ENCODE measurements at places on chromosomes 11 and 22. TPM values are rescaled to one million over a fixed set of nuclear protein-coding genes. Genes with fewer than 3 reads are reported as not detected.

- H3K27ac ChIP-seq = no peak overlapping the region
- peaks cover 5% of the 10 kb centered on the region for H3K27me3 ChIP-seq
- H3K4me1 ChIP-seq = no peaks in the 10 kb centered on the region
- no peak for DNase-seq
- no peak overlapping the region for H3K4me3 ChIP-seq
- H3K36me3 ChIP-seq = no peaks in the 10 kb centered on the region
Observed at GRCh38 chr11:77512092-77512491, 38.2 kb upstream of the PAK1 start.

Gene LRRC56
- 2.0 TPM for total RNA-seq

Gene DBX1
- total RNA-seq = not detected

Gene SEPTIN5
- not detected for total RNA-seq

- H3K4me1 ChIP-seq = peaks cover 32% of the 10 kb centered on the region
- DNase-seq = peak; percentile 66
- no peaks in the 10 kb centered on the region for H3K36me3 ChIP-seq
- peaks cover 77% of the 10 kb centered on the region for H3K27me3 ChIP-seq
- peak overlapping the region; percentile 53 for H3K4me3 ChIP-seq
- peak overlapping the region; percentile 21 for H3K27ac ChIP-seq
Observed at GRCh38 chr11:14974515-14975251, 2.5 kb upstream of the CALCA start.

Gene TIMP3
- not detected for total RNA-seq

Gene C11orf16
- not detected for total RNA-seq

DNA sequence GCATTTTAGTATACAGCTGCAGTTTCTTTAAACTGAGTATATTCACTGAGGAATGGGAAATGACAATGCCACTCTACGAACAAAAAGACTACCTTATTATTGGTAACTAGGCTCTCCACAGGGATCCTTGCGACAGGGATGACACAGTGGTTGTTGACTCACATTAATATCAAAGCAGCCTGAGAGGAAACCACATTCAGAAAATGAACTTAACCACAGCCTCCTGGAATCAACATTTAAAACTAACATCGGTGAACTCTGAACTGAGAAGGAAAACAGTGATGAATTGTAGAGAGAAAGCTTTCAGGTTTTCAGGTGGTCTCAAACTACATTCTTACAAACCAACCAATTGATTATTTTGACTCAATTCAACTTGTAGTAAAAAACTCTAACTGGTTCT, 90.3 kb upstream of the MTMR2 start:
- H3K27me3 ChIP-seq = no peaks in the 10 kb centered on the region
- H3K36me3 ChIP-seq = peaks cover 5% of the 10 kb centered on the region
- peak; percentile 65 for DNase-seq
- H3K4me1 ChIP-seq = peaks cover 59% of the 10 kb centered on the region
- H3K4me3 ChIP-seq = peak overlapping the region; percentile 42

Gene APOA5
- not detected for total RNA-seq

- peak; percentile 23 for DNase-seq
- H3K27me3 ChIP-seq = no peaks in the 10 kb centered on the region
- no peak overlapping the region for H3K4me3 ChIP-seq
- no peaks in the 10 kb centered on the region for H3K36me3 ChIP-seq
- no peak overlapping the region for H3K27ac ChIP-seq
- H3K4me1 ChIP-seq = no peaks in the 10 kb centered on the region
Observed at GRCh38 chr11:62054484-62055121, 69.2 kb upstream of the INCENP start.

GRCh38 chr11:66313321-66314185, 3.3 kb downstream of the CD248 start:
- peak overlapping the region; percentile 87 for H3K4me3 ChIP-seq
- peaks cover under 1% of the 10 kb centered on the region for H3K36me3 ChIP-seq
- H3K27me3 ChIP-seq = no peaks in the 10 kb centered on the region
- peak overlapping the region; percentile 99 for H3K27ac ChIP-seq
- peaks cover 51% of the 10 kb centered on the region for H3K4me1 ChIP-seq
- DNase-seq = no peak

DNA sequence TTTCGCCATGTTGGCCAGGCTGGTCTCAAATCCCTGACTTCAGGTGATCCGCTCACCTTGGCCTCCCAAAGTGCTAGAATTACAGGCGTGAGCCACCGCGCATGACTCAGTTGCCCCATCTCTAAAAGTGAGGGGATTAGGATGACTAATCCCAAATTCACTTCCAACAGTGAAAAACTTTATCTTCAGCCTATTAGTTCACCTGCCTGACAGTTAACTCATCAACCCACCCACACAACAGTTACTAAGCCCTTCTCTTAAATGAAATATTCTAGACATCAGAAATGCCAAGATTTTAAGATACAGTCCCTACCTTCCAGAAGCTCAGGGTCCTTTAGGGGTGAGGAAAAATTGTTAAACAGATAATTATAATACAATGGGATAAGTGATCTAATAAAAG, 2.0 kb upstream of the ANKRD42 start:
- peaks cover 23% of the 10 kb centered on the region for H3K36me3 ChIP-seq
- H3K27me3 ChIP-seq = no peaks in the 10 kb centered on the region
- DNase-seq = no peak
- peak overlapping the region; percentile 1 for H3K4me3 ChIP-seq
- H3K4me1 ChIP-seq = peaks cover 35% of the 10 kb centered on the region
- H3K27ac ChIP-seq = no peak overlapping the region

Gene MAPK8IP2
- total RNA-seq = 0.29 TPM

- no peaks in the 10 kb centered on the region for H3K36me3 ChIP-seq
- no peak overlapping the region for H3K4me3 ChIP-seq
- no peak for DNase-seq
- no peaks in the 10 kb centered on the region for H3K27me3 ChIP-seq
Observed at GRCh38 chr22:16955081-16955480, 52.9 kb downstream of the GAB4 start.

GRCh38 chr22:31615491-31615860, 46.5 kb downstream of the PISD start:
- no peaks in the 10 kb centered on the region for H3K27me3 ChIP-seq
- H3K4me1 ChIP-seq = peaks cover 14% of the 10 kb centered on the region
- DNase-seq = no peak
- H3K4me3 ChIP-seq = no peak overlapping the region
- peak overlapping the region; percentile 76 for H3K27ac ChIP-seq

DNA sequence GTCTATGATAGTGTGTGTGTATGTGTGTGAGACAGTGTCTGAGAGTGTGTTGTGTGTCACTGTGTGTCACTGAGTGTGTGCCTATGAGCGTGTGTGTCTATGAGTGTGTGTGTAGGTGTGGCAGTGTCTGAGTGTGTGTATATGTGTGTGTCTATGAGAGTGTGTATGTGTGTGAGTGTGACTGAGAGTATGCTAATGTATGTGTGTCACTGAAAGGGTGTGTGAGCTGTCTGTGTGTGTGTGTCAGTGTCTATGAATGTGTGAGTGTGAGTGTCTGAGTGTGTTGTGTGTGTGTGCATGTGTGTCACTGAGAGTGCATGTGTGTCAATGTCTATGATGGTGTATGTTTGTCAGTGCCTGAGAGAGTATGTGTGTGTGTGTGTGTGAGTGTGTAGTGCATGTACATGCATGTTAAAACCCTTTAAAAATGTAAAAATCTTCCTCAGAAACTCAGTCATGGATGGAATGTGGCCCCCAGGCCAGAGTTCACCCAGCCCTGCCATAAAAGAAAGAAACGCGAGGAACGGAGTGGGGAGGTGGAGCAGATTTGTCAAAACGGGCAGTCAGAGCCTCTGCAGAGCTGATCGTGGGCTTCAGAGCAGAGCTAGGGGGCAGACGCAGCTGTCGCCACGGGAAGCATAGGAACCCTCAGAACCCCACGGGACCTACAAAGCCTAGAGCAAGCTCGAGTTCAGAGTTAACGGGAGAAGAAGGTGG, 218.8 kb downstream of the CTTN start:
- H3K36me3 ChIP-seq = no peaks in the 10 kb centered on the region
- H3K4me1 ChIP-seq = no peaks in the 10 kb centered on the region
- no peaks in the 10 kb centered on the region for H3K27me3 ChIP-seq
- no peak for DNase-seq
- H3K4me3 ChIP-seq = no peak overlapping the region
- no peak overlapping the region for H3K27ac ChIP-seq

DNA sequence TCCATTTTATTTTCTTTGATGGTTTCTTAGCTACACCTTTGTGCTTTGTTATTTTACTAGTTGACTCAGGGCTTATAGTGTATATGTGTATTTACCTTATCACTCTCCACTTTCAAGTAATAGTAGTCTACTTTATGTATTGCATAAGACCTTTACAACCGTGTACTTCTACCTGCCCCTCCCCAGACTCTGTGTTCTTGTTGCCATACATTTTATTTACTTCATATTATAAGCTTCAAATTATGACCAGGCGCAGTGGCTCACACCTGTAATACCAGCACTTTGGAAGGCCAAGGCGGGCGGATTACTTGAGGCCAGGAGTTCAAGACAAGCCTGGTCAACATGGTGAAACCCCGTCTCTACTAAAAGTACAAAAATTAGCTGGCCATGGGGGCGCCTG, 28.2 kb upstream of the CTSD start:
- no peak overlapping the region for H3K27ac ChIP-seq
- no peak overlapping the region for H3K4me3 ChIP-seq
- H3K36me3 ChIP-seq = no peaks in the 10 kb centered on the region
- peaks cover 13% of the 10 kb centered on the region for H3K4me1 ChIP-seq
- no peak for DNase-seq

All from activated CD4-positive, alpha-beta T cell treated with anti-CD3 and anti-CD28 coated beads, Interleukin-2, amount 10 ng/mL, durations not matched to agents 7 days and 5 days (primary cell).